ENCODE measurements at places on chromosomes 4 and X.

DNA sequence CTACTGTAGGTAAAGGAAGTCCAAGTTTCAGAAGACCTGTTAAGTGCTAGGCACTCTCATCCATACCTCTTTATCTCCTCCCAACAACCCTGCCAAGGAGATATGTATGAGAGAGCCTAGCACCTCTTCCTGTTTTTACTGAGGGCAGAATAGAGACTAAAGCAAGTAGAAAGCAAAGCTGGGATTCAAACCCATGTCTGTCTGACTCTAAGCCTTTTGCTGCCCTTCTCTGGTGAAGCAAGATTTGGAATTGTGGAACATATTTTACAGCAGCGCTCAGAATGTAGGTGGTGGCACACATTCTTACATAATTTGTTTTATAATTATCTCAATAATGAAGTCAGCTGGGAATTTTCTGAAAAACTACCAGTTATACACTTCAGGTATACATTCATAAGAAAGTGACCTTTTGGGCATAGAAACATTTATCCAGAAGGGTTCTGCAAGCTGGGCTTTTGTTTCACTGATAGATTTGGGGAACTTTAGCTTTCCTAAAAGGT, 41.7 kb downstream of the SEPTIN11 start:
- DNase-seq = peak; percentile 53

DNA sequence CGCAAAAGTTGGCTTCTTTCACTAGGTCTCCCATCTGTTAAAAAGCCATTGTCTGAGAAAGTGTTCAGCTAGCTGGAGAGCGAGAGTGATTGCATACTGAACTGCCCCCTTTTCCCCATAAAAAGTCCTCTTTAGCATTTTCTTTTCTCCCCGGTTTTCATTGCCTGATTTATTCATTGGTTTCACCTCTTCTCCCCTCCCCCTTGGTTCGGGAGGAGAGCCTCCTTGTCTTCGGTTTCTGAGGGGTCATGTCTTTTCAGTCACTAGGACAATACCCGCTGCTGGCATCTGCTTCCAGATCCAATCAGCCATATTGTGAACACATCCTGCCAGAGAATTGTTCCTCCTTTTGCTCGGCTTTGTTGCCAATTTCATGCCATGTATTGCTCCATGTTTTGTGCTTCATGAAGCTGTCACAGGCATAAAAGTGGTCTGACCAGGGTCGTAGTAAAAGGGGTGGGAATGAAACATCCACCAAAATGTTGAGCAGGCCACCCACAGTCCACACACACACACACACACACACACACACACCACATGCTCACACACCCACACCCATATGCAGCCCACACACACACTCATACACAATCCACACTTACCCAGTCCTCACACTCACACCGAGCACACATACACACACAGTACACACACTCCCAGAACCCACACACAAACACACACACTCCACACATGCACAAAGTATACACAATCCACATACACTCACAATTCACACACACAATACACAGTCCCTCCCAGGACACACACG, 136.0 kb downstream of the NKX6-1 start:
- no peak for DNase-seq

DNA sequence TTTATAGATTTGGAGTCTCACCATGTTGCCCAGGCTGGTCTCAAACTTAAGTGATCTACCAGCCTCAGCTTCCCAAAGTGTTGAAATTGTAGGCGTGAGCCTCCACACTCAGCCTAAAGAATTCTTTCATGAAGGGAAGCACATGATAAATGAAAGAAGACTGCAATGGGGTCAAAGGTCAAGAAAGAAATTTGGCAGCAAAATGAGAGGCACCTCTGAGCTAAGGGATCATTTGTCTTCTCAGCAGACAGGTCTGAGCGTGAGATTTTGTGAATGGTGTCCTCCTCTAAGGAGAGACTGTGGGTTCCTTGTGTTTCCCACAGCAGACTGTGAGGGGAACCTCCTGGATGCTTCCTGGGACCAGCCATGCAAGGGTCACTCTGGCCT, 57.5 kb upstream of the EGFL6 start:
- peak; percentile 22 for DNase-seq

GRCh38 chr4:107721436-107722100, 1.5 kb upstream of the PAPSS1 start:
- DNase-seq = no peak

DNA sequence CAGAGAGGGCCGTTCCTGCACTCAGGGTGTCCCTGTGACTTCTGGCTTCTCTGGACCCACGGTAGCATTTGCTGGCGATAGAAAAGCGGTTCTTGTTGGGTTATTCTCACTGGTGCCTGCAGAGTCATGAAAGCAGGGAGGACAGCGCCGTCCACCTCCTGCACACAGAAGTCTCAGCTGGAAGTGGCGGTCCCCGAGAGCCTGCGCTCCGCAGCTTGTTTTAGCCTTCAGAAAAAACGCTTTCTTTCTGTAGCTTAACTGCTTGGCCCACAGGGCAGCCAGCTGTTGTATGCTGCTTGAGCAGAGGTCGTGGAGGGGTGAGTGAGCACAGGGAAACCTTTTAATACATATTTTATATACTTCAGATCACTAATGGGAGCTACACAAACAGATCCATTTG, 400.7 kb upstream of the FAT1 start:
- no peak for DNase-seq

DNA sequence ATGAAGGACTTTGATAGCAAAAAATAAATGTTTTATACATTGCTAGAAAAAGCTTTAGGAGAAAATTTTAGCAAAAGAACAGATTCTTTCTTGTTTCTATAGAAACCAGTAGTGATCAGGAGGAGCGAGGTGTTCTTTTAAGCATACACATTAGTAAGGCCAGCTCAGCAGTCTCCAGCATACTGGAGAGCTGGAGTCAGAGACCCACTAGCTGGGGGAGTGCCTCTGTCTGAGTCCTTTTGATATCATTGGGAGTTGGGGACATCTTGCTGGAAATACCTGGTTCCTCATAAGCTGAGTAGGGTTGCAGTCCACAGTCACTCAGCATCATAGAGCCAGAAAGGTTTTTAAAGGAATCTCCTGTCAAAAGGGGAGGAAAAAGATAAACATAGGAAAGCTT, 67.4 kb downstream of the AFF2 start:
- DNase-seq = no peak

DNA sequence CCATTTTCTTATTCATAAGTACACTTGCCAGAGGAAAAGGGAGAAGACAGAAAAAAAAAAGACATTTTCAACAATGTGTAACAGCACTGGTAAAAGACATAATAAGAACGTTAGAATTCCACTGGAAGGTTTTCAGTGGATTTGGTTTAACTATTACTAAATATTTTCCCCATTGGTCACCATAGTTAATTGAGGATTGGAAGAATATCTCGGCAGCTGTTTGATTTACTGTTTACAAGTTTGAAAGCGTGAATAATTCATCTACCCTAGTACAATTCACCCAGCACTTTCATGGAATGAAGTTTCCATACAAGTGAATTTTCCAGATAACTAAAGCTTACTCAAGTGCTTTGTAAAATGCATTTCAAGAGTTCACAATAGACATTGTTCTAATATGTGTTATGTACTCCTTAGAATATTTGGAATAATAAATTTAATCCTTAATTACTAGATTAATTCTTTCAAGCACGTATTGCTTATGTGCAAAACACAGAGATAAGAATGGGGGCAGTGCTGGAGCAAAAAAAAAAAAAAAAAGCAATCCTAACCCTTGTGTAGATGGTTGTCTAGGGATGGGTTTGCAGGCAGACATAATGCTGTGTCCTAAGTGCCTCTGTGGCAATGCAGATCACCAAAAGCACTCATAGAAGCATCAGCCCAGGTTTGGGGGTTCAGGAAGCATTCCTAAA, 57.1 kb downstream of the ENPEP start:
- no peak for DNase-seq

DNA sequence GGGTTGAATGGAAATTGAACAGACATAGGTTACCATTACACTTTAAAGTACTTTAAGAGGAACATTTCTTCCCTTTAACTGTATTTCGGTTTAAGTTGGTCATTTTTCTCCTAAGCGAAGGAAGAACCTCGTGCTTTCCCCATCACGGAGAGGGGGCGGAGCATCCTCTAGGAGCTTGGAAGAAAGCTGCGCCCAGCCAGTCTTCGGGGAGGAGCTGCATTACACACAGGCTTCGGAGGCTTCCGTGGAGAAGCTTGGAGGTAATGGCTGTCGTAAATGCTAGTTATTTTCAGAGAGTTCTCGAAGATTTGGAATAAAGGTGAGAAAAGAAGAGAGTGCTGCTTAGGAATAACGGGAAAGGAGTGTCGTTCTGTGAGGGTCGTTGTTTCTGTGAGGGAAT, at the start of gene PWWP3B:
Gene PWWP3B, plus strand, starts transcription at position 199 of the 400 bp plus-strand sequence. CDS start 37,128 bp downstream, outside the sequence.
- peak; percentile 22 for DNase-seq

- no peak for DNase-seq
Measured at GRCh38 chr4:55938481-55938880, 10.3 kb upstream of the CEP135 start.

DNA sequence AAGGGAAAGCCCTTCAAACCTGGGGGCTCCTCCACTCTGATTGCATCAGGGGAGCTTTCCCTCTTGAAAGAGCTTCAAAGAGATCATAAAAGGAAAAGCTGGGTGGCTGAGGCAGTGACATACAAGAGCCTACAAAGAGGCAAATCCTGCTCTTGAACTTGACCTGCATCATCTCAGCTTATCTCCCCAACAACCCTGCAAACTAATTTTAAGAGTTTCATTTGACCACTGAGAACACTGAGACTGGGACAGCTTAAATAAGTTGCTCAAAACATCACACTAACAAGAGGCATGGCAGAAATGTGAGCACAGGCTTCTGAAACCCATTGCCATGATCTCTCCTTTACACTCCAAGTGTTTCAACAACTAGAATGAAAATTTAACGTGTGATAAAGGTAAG, 101.6 kb upstream of the PPARGC1A start:
- no peak for DNase-seq

DNA sequence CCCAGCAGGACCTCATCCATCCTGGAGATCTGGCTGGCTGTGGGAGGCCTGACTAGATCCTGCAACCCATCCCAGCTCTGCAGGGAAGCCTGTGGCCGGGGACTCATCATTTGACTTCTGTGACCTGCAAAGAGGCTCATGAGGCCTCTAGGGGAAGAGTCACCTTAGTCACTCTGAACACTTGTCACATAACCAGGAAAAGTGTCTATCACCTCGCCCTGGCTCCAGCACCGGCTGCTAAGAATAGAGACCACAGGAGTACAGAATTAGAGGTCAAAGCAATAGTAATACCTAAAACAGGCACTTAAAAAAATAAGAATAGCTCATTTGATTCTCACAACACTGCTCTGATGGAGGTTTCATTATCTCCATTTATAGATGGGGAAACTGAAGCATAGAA, 3.8 kb upstream of the NSG1 start:
- DNase-seq = no peak

Measured in fibroblast of skin of scalp (primary cell).